Stimulated activated CD4-positive, alpha-beta T cell treated with anti-CD3 and anti-CD28 coated beads, Interleukin-2, amount 100 ng/mL, for 48 hours (primary cell): ENCODE measurements at places on chromosomes 11 and 22.

DNA sequence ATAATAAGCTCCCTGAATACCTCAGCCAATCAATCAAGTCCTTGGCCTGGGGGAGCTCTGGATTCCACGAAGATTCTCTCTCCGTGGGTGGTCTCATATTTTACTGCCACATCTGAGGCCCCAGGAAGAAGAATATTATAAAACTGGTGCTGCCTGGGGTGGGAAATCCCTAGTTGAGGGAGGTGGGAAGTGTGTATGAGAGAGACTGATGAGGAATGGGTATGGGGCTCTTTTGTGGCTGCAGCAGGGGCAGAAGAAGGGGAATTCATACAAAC is 71.5 kb downstream of the SYN3 start:
- DNase-seq: no peak

DNA sequence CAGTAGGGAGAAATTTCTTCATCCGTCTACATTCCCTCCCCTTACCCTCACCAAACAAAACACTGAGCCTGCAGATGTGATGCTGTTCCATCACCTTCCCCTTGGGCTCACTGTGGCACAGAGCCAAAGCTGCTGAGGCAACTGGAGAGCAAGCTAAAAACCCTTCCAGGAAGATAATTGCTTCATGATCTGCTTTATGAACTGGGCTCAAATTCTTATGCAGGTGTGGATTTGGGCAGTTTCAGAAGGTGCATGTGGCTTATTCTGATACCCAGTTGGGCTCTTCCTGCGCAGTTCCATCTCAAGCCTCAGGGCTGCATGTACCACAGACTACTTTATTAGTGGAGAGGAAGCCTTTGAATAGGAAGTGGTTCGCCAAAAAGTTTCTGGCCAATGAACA is 58.3 kb downstream of the AAMDC start:
- DNase-seq: no peak

DNA sequence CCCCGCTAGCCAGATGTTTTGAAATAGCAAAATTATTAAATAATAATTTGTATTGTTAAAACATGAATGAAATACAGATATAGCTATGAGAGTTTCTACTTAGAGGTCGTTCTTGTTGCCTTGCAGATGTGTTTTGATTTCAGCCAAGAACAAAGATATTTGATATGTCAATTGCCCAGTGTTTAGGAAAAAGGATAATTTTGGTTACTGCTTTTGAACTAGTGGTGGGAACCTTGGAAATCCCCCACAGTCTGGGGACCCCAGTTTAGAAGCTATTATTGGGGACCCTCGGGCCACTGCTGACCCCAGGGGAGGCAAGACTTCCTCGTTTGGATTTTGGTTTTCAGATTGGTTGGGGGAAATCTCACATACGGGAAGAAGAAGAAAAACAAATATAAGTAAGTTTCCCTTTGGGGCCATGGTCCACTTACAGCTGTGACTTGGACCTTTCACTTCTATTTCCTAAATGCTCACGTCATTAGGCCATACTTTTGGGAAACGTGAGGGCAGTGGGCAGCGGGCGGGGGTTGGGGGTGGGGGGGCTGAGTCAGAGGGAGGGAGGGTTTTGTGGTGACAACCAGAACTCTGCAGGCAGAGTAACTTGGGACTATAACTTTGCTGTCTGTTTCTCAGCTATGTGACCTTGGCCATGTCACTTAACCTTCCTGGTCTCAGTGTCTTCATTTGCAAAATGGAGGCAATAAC is 37.0 kb downstream of the LDLRAD3 start:
- no peak for DNase-seq

GRCh38 chr22:41688365-41689211 is at the start of gene SNU13:
SNU13 (minus strand) TSS chr22:41688867; CDS start chr22:41688796, 71 bp downstream.
- peak; percentile 87 for DNase-seq

- DNase-seq: peak; percentile 4
Observed at GRCh38 chr11:57530215-57530595, 349 bp downstream of the TIMM10 start.

GRCh38 chr22:41821471-41822316 is 11.2 kb upstream of the SREBF2 start:
- DNase-seq: no peak

- no peak for DNase-seq
Observed at GRCh38 chr22:37599153-37599552, 9.5 kb upstream of the GGA1 start.

DNA sequence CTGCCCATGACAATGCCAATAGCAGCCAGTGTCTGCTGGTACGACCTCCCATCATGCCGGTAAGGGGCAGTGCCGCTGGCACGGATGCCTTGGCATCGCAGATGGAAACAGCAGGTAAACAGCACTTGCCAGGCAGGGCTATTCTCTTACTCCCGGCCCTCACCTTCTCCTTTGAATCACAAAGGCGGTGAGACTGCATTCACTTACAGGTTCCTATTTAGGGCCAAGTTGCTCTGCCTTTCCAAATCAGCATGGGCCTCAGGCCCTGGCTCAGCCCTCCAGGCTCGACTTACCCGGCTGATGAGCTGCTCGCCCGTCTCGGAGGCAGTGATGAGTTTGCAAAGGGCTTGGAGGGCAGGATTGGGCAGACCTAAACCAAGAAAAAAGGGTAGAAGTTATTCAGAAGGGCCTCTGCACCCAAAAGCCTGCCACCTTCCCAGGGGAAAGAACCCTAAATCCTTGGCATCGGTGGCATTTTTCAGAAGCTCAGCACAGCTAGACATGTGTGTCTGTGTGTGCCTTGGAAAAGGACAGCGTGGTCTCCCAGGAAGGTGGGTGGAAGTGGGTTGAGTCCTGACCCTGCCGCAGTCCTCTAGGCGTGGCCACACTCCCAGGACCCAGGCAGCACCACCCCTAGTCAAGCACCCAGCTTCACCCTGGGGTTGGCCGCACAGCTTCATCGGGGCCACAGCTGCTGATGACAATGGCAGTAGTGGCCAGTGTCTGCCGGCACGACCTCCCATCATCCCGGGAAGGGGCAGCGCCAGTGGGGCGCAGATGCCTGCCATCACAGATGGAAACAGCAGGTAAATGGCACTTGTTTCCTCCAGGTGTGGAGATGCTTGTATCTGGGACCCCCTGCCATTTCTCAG is 73.5 kb upstream of the PITPNB start:
- DNase-seq: no peak

GRCh38 chr11:1481861-1482441 is 4.6 kb downstream of the MOB2 start:
- no peak for DNase-seq

DNA sequence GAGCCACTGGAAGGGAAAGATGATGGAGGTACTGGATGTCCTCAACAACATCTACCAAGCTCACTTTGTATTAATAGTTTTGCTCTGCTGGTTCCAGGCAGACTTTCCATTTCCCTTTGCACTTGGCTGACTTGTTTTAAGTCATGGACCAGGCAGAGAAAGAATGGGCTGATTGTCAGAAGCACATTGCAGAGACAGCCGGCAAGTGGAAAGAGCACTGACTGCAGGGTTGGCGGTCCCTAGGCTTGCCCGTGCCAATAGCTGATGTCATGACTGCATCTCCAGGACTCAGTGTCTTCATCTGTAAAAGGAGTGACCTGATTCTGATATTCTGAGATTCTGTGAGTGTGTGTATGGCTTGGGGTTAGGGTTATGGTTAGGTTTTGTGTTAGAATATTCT is 20.9 kb upstream of the NNMT start:
- DNase-seq: no peak

DNA sequence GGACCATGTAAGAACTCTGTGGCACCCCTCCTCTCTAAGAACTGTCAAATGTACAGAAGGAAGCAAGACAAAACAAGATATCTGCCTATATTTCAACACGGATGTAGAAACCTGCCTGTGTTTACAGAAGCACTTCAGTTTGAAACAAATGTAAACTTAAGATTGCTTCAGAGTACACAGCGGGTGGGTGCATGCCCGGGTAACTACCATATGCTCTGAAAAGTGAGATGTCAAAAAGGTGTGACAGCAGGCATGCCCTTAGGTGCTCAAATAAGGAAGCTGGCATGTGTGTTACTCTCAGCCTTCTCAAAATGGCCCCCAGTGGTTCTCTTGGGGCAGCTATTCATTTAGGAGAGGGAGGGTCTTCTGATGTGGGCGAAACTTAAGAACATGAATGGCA is 5.2 kb downstream of the ACP2 start:
- DNase-seq: no peak

GRCh38 chr11:98616098-98616655 is 404.6 kb upstream of the CNTN5 start:
- DNase-seq: no peak

GRCh38 chr22:50600967-50601668 is 525 bp downstream of the MAPK8IP2 start:
- DNase-seq: no peak

GRCh38 chr11:94876222-94876621 is 97.1 kb downstream of the CWC15 start:
- DNase-seq: no peak

DNA sequence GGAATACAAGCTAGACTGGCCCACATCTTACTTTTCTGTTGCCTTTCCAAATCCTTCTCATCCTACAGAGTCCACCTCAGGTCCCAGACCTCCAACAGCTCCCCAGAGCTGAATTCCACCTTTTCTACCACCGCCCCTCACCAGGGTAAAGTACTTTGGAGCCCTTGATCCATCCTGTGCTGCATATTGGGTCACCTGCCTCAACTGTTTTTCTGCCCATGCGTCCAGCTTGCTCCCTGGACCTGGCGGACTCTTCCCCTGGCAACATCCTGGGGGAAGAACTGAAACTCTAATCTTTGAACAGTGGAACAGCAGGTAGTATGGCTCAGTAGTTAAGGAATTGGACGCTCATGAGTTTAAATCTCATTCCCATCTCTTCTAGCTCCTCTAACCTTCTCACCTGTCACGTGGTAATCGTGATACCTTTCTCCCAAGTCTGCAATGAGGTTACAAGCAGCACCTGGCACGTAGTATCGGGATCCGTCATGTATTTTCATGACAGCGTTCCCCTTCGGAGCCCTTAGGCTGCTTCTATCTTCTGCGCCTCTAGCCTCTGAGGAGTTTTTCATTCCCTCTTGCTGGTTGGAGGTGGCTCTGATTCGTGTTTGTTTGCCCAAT is 98.1 kb downstream of the CEP164 start:
- no peak for DNase-seq

DNA sequence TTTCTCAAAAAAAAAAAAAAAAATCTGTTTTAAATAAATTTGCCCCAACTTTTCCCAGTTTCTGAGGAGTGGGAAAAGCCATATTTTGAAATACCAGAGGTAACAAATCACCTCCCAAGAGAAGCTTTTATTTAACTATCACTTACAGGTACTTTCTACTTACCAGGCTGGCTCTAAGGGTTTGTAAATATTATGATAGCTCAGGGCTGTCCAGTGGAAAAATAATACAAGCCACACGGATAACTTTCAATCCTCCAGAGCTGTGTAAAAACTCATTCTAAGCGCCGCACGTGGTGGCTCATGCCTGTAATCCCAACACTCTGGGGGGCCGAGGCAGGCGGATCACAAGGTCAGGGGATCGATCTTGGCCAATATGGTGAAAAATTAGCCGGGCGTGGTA is 5.6 kb upstream of the SEC14L4 start:
- no peak for DNase-seq

- DNase-seq: no peak
Observed at GRCh38 chr11:45777127-45777969, 27.6 kb upstream of the SLC35C1 start.

DNA sequence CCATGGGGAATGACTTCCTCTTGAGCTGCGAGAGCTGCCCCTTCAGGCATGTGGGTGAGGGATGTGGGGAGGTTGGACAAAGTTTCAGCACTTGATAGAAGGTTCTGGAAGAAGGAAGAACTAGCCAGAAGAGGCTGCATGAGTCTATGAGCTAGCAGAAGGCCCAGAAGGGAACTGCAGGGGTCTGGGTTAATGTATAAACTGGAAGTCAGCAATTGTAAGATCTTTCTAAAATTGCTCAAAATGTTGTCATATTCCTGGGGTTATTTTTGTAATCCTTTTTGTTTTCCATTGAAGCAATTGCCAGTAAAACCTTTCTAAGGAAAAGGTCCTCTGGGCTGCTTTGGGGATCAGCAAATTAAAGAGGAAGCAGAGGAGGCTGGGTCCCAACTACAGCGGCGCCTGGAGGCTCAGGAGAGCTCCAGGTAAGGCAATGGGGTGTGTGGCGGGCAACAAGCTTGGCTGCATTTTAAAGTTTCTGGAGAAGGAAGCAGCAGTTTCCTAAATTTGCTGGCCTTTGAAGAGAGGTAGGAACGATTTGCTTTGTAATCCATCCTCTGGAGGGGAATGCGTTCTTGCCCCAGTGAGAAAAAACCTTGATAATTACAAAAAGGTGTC is 29.2 kb downstream of the ADAMTS15 start:
- DNase-seq: no peak

DNA sequence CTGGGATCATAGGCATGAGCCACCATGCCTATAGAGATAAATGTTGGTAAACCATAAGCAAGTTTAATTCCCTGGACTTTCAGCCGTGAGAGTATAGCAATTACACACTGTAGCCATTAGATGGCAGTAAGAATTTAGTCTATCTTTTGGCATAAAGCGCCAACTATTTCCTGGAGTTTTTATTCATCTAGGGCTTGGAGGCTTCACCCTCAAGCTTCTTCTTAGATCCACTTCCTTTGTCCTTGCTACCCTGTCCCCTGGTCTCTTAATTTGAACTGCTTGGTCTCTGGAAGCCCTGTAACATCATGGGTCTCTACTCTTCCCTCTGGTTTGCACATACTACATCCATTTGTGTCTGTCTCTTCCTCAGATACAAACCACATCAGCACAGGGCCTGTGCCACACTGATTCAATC is 38.2 kb downstream of the OR10A6 start:
- DNase-seq: no peak

- DNase-seq: no peak
Observed at GRCh38 chr11:41786087-41786486, 326.6 kb upstream of the LRRC4C start.

DNA sequence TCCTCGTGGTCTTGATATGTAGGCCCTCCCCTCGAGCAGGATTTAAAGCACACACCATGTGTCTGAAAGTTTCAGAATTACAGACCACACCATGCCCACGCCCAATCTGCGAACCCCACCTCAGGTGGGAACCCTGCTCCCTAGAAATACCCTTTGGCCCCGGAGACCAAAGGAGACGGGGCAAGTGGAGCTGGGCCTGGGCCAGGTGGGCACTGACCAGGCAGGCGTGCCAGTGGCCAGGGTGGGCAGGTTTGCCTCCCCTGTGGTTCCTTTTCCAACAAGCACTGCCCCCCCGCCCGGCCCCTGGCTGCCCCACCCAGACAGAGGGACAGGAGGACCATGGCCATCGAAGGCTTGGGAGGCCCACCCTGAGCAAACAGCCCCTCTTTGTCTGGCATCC is 400.4 kb downstream of the TBC1D22A start:
- no peak for DNase-seq

DNA sequence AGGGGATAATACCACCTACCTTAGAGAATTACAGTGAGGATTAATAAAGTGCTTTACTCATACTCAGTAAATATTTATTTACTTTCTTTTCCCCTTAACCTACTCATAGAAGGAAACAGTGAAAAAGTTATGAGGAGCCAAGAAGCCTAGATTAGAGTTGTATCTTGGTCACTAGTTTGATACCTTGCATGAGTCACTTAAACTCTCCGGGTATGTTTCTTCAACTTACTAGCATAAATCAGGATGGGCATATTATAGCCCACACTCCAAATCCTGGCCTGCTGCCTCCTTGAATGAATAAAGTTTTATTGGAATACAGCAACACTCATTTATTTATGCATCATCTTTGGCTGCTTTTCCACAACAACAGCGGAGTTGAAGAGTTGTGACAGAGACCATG is 8.2 kb downstream of the FBXO3 start:
- DNase-seq: no peak

GRCh38 chr11:100094121-100094865 is 592.8 kb upstream of the ARHGAP42 start:
- no peak for DNase-seq
